ENCODE measurements at places on chromosomes 1 and 21.

DNA sequence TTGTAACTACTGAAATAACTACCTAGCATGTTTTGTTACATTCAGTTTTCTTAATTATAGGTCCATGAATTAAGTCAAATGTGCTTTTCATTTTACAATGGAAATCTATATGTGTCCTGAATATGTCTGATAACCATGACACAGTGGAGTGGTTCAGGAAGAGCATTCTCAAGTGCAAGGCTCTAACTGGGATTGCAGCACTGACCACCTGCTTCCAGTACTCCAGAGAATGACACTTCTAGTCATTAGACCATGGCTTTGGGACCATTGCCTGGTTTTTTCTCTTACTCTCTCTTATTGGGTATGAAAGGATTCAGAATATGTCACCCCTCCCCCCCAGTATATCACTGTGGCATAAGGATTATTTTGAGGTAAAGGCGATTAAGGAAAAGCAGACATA, 204.9 kb upstream of the CACYBP start:
- DNase-seq: no peak

GRCh38 chr1:6466023-6466422, at the start of gene TNFRSF25:
Gene TNFRSF25 (minus strand): TSS chr1:6466173. CDS start chr1:6466107, 66 bp downstream.
- DNase-seq: no peak

DNA sequence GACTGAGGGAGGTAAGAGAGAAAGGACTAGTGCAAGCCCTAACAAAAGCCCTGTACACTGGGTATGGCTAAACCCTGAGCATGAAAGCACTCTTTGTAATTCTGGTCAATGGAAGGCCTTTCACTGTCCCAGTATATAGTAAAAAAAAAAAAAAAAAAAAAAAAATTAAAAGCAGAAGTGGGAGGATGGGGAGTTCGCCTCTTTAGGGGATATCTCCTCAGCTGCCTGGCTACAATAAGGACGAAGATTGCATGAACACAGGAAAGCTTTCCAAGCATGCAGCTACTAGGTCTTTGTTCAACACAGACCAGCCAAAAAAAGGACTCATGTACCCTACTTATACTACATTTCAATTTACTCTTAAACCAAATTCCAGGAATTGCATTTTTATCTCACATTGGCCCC, 59.1 kb downstream of the EIF4G3 start:
- no peak for DNase-seq

GRCh38 chr1:160520582-160520981, 2.5 kb downstream of the SLAMF6 start:
- DNase-seq: no peak

DNA sequence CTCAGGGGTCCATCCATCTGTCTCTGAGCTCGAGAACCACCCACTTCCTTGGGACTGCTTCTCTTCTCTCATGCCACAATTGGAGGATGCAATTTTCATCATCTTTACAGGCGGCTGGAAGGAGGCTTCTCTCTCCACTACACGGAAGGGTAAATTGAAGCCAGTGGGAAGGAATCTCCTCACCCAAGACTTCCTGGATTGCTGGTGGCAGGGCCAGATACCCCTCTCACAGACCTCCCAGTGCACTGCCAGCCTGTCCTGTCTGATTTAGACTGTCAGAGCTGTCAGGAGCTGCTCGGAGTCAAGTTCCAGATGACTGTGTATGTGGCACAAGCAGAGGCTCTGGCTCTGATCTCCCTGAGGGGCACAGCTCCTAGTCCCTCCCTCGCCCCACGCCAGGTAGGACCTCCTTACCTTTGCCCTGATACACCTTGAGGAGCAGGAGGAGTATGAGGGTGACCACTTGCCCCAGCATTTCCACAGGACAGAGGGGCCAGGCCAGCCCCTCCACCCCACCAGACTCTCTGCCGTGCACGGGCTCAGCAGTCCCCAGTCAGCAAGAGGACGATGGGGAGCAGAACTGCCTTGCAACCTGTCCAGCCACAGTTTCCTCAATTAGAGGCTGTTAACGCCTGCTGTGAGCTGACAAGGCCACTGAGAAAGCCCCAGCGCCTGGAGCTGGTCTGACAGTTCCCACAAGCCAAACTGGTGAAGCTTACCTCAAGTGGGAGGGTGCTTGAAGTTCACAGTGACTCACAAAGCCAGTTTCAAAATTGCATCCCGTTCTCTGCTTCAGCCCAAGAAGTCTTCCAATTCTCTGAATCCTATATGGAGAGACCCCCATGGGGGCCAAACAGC, at the start of gene CD244:
CD244 (minus strand) TSS at position 685 of the 858 bp plus-strand sequence; CDS start at position 475, 210 bp downstream.
- DNase-seq: no peak

DNA sequence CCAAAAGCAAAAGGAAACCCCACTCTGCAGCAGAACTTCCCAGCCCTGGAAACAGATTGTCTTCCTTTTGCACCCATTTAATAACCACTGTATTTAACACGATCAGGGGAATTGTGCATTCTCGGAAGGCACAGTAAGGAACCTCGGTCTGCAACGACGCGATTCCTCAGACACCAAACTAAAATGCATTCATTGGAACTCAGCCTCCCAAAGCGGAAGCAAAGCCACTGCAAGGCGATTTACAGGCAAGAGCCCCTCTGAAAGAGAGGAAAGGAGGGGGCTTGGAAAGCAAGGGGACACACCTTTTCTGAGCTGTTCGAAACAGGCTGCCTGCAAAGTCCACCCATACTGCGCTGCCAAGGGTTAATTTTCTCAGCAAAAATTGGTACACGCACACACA, 297.7 kb downstream of the OMA1 start:
- no peak for DNase-seq

DNA sequence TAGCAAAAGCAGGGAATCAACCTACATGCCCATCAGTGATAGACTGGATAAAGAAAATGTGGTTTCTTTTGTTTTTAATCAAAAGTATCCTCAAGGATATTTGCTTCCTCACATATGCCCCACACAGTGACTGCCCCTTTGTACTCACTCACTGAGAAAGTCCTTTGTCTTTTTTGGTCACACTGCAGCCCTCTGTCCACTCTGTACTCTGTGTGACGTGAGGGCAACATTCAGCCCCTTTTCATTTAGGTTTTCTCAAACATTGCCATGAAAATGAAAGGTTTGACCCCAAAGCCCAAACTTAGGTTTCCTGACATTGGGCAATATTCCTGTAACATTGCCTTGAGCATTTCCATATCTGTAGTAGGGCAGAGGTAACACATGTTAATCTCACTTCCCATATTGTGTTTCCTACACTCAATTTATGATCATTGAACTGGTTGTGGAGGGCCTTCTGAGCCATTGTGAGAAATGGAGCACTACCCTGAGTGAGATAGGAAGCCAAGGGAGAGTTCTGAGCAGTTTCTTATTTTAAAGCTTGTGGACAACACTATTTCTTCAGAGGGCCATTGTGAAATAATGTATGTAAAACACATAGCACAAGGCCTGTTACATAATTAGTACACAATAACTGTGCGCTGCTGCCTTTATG, 501.9 kb upstream of the C1orf87 start:
- DNase-seq: no peak

- no peak for DNase-seq
These were observed 11.4 kb downstream of the UBASH3A start for GRCh38 chr21:42414928-42415769.

All from uterus (tissue), 4 donors.